ENCODE measurements at places on chromosomes 7 and 10.

GRCh38 chr7:134565643-134566136 lies 16.8 kb downstream of the AKR1B15 start:
- no peak for DNase-seq

DNA sequence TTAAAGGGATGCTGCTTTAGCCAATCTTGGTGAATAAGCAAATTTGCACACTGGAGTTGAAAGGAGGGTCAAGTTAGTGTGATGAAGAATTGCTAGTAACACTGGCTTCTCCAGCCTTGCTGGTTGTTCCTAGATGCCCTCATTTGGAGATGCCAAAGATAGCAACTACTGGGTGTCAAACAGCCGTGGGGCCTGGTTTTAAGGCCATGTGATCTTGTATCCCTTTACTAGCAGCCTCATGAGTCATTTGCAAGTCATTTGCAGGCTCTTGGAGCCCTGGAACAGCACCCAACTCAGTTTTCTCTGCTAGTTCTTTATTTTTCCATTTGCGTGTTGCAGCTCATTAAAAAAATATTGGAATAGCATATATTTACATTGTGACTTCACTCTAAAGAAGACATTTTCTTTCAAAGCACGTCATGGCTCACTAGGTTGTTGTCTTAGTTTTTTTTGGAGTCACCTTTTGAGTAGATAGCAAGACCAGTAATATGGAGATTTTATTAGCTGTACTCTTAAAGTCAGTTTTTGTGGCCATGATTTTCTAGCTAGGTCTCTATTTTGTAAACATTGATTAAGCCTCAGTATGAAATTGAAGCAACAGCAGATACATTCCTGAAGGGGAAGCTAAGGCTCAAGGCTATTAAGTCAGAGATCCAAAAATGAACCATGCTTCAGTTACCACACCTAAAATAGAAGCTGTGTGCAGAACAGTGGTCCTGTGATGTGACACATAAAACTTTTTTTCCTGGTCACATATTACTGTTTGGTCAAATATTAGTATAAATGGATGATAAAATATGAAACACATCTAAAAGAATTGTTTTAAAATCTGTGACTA lies 1.3 kb downstream of the LSMEM1 start:
- no peak for DNase-seq

GRCh38 chr7:8221101-8221495 lies 40.9 kb downstream of the ICA1 start:
- no peak for DNase-seq

DNA sequence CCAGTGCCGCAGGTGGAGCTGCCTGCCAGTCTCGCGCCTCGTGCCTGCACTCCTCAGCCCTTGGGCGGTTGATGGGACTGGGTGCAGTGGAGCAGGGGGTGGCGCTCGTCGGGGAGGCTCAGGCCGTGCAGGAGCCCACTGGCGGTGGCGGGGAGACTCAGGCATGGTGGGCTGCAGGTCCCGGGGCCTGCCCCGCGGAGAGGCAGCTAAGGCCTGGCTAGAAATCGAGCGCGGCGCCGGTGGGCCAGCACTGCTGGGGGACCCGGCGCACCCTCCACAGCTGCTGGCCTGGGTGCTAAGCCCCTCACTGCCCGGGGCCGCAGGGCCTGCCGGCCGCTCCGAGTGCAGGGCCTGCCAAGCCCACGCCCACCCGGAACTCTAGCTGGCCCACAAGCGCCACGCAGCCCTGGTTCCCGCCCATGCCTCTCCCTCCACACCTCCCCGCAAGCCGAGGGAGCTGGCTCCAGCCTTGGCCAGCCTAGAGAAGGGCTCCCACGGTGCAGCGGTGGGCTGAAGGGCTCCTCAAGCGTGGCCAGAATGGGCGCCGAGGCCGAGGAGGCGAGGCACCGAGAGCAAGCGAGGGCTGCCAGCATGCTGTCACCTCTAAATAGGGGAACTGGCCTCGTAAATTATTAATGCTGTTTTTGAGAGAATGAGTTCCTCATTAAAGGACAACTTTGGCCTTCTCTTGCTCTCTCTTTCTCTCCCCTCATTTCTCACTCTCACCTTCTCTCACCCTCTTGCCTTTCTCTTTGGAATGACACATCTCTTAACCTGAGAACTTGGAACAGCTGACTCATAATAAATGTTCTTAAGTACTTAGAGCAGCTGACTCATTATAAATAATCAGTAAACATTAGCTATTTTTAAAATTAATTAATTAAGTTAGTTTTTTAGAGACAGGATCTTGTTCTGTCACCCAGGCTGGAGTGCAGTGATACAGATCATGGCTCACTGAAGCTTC lies 4.9 kb downstream of the ACADSB start:
- DNase-seq = no peak

Data from activated CD4-positive, CD25-positive, alpha-beta regulatory T cell (primary cell).